ENCODE measurements at places on chromosomes 16 and 17. TPM values are rescaled to one million over a fixed set of nuclear protein-coding genes. Genes with fewer than 3 reads are reported as not detected.

The NPIPA3 gene
- total RNA-seq, result 1.4 TPM

The GSDMA gene
- total RNA-seq, result not detected

The HSD17B2 gene
- 5.2 TPM for total RNA-seq

The ANKS3 gene
- total RNA-seq, result 22.6 TPM

The CCL3 gene
- not detected for total RNA-seq

GRCh38 chr17:72498364-72499210 lies 377.8 kb downstream of the SOX9 start:
- H3K4me3 ChIP-seq, result no peak overlapping the region
- no peaks in the 10 kb centered on the region for H3K36me3 ChIP-seq
- DNase-seq, result peak; percentile 40
- no peaks in the 10 kb centered on the region for H3K4me1 ChIP-seq
- no peaks in the 10 kb centered on the region for H3K27me3 ChIP-seq

DNA sequence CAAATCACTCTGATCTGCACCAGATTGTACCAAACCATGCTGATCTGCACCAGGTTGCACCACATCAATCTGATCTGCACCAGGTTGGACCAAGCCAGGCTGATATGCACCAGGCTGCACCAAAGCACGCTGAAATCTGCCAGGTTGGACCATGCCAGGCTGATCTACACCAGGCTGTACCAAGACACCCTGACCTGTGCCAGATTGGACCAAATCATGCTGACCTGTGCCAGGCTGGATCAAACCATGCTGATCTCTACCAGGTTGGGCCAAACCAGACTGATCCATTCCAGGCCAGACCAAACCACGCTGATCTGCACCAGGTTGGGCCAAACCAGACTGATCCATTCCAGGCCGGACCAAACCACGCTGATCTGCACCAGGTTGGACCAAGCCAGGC lies 15.5 kb downstream of the QRICH2 start:
- DNase-seq, result no peak
- no peaks in the 10 kb centered on the region for H3K27me3 ChIP-seq
- no peaks in the 10 kb centered on the region for H3K36me3 ChIP-seq
- no peak overlapping the region for H3K4me3 ChIP-seq

- no peak overlapping the region for H3K4me3 ChIP-seq
- DNase-seq, result no peak
- H3K27me3 ChIP-seq, result no peaks in the 10 kb centered on the region
These were observed 21.1 kb downstream of the ARHGAP23 start for GRCh38 chr17:38449364-38449763.

DNA sequence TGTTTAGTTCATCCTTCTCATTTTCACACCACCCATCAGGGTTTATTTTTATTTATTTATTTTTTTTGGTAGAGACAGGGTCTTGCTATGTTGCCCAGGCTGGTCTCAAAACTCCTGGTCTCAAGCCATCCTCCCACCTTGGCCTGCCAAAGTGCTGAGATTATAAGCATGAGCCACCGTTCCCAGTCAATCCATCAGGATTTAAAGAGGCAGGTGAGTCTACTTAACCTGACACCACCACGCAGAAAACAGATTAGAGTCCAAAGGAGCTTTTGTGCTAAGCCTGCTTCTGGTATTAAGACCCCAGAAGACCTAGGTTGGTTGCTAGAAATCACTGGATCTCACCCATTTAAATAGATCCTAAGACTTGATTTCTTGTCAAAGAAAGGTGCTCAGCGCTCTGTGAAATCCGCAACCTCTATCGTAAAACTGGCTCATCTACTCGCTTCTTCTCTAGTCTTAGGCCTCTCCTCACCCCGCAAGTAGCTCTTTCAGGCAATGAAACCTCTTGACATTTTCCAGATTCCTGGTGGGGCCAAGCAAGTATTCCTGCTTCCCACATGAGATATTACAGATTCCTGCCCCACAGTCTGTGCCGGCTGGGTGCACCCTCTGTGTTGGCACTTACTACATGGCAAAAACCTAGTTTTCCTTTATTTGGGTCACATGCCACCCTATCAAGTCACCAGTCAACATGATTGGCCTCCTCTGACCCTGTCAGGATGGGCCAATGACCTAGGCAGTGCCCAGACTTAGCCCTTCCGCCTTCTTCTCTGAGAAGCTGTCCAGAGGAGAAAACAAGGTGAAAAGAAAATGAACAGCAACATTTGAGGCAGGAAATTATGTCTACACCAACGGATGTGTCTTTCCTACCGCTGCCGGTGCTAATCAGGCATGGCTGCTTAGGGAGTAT lies 9.0 kb downstream of the PITPNA start:
- H3K4me3 ChIP-seq, result no peak overlapping the region
- no peak overlapping the region for H3K27ac ChIP-seq
- H3K36me3 ChIP-seq, result peaks cover 8% of the 10 kb centered on the region

DNA sequence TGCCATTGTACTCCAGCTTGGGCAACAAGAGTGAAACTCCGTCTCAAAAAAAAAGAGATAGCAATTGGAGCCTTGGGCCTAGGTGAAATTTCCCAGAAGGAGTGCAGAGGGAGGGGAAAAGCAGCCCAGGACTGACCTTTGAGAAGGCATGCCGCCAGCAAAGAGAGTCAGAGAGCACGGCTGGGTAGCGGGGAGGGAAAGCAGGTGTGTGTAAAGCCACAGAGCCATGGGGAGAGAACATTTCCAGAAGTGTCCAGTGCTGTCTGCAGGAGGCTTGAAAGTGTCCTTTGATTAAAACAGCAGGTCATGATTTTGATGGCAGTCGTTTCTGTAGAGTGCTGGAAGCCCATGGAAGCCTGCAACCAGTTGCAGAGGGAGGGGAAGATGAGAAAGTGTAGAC lies 8.1 kb downstream of the C16orf54 start:
- H3K4me1 ChIP-seq, result no peaks in the 10 kb centered on the region
- H3K27me3 ChIP-seq, result no peaks in the 10 kb centered on the region
- no peak for DNase-seq
- H3K4me3 ChIP-seq, result no peak overlapping the region

DNA sequence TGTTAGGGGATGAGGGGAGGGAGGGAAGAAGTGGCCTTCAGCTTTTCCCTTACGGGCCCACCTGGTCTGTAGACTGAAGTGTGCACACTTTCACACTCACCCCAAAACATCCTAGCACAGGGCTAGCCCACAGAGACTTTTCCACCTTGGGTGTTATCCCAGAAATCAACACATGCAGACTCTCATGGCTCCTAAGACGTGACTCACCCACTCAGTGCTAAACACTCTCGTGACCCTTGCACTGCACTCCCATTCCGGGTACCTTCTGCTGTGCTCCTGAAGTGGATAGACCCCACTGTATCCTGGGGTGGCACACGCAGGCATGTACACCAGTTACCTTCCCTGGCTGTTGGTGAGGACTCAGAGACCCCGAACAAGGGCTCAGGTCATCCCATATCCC lies 23.0 kb upstream of the ABCC3 start:
- no peak overlapping the region for H3K27ac ChIP-seq
- H3K27me3 ChIP-seq, result no peaks in the 10 kb centered on the region
- H3K4me3 ChIP-seq, result no peak overlapping the region
- H3K4me1 ChIP-seq, result no peaks in the 10 kb centered on the region

- H3K4me3 ChIP-seq, result peak overlapping the region; percentile 99
- no peaks in the 10 kb centered on the region for H3K36me3 ChIP-seq
- DNase-seq, result peak; percentile 7
- H3K27me3 ChIP-seq, result no peaks in the 10 kb centered on the region
- peaks cover 14% of the 10 kb centered on the region for H3K4me1 ChIP-seq
- peak overlapping the region; percentile 46 for H3K27ac ChIP-seq
These were observed 727 bp upstream of the MBTPS1 start for GRCh38 chr16:84117494-84117843.

DNA sequence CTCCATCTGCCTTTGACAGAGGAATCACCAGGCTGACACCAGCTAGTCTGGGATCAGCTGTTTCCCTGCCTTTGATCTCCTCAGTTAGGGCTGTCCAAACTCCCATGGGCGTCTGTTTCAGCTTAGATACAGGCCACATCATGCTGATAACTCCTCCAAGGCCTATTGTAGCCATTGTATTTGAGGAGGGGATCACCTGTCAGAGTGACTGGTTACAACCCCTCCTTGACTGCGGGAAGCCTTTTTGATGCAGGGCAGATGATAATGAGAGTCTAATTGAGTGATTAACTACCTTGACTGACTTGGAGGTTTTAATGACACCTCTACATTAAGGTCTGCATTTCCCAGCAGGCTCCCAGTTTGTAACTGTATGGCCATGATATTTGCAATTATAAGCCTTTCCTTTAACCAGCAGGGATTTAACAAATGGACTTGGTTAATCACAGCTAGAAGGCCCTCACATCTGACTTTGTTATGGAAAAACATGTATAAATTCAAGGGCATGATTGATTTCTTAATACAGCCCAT lies 863.5 kb downstream of the KCNJ2 start:
- H3K4me1 ChIP-seq, result no peaks in the 10 kb centered on the region
- H3K4me3 ChIP-seq, result no peak overlapping the region
- no peak for DNase-seq
- no peak overlapping the region for H3K27ac ChIP-seq
- no peaks in the 10 kb centered on the region for H3K36me3 ChIP-seq

GRCh38 chr17:35568561-35568960 lies 7.9 kb upstream of the SLFN14 start:
- peak overlapping the region; percentile 24 for H3K27ac ChIP-seq
- peak overlapping the region; percentile 87 for H3K4me3 ChIP-seq
- H3K36me3 ChIP-seq, result no peaks in the 10 kb centered on the region

GRCh38 chr16:49464093-49464492 lies 90.5 kb downstream of the C16orf78 start:
- no peak for DNase-seq
- 0 out of 2 replicates have a peak, but pooled peaks cover 3% of the 10 kb centered on the region for H3K27me3 ChIP-seq
- H3K36me3 ChIP-seq, result no peaks in the 10 kb centered on the region
- H3K4me1 ChIP-seq, result no peaks in the 10 kb centered on the region
- H3K27ac ChIP-seq, result no peak overlapping the region

GRCh38 chr17:28949185-28950016 lies 1.9 kb downstream of the PHF12 start:
- H3K4me3 ChIP-seq, result peak overlapping the region; percentile 91
- H3K4me1 ChIP-seq, result peaks cover 45% of the 10 kb centered on the region
- peak overlapping the region; percentile 99 for H3K27ac ChIP-seq
- no peaks in the 10 kb centered on the region for H3K27me3 ChIP-seq
- H3K36me3 ChIP-seq, result peaks cover under 1% of the 10 kb centered on the region

DNA sequence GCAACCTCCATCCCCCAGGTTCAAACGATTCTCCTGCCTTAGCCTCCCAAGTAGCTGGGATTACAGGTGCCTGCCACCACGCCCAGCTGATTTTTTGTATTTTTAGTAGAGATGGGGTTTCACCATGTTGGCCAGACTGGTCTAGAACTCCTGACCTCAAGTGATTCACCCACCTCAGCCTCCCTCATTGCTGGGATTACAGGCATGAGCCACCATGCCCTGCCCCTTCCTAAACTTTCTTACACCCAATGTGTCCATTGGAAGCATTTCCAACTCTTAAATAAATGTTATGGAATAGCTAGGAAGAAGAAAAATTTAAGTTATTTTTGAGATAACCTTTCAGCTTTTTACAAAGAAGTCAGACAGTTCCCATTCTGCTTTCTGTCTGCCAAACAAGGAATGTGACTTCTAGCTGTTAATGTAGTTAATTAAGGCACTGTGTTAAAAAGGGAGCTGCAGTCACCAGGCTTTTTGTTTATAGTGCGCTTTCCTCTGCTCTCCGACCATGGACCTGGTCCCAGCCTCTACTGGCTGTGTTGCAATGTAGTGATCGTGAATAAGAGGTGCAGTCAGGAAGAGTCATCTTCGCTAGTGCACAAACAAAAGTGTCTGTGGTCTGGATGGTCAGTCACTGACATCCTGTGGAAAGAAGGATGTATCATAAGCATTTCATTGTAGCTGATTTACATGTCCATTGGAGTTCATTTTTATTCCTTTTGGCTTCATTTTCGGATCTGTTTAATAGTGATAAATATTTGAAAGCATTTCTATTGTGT lies 39.7 kb downstream of the USP10 start:
- peak overlapping the region; percentile 8 for H3K27ac ChIP-seq
- no peak overlapping the region for H3K4me3 ChIP-seq
- H3K36me3 ChIP-seq, result peaks cover 37% of the 10 kb centered on the region
- peaks cover 54% of the 10 kb centered on the region for H3K4me1 ChIP-seq

All from PC-3 (cell line).